ENCODE measurements at places on chromosomes 5 and 9.

- no peak for DNase-seq
Observed at GRCh38 chr5:5456858-5457257, 34.4 kb downstream of the ICE1 start.

DNA sequence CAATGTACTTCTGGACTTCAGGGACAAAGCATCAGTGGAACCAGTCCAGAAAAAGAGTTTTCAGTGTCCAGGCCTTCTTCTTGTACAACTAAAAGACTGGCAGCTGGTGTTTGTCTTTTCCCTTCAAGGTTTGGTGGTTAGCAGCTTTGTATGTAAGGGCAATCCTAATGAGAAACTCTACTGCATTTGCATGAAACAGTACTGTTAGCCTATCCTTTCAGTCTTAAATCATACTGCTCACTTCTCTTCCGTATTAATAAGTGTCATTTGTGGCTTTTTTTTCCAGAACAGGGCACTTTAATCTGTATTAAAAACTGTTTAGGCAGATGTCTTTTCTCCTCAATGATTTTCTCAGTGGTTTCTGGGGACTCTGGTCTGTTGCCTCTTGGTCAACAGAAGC, 48.9 kb downstream of the FAM174A start:
- no peak for DNase-seq

- no peak for DNase-seq
Observed at GRCh38 chr5:130520211-130520610, 615.9 kb downstream of the CHSY3 start.

GRCh38 chr5:150350524-150351344, 6.8 kb upstream of the TCOF1 start:
- DNase-seq: no peak

- DNase-seq: no peak
Observed at GRCh38 chr9:38331141-38331540, 61.4 kb upstream of the ALDH1B1 start.

DNA sequence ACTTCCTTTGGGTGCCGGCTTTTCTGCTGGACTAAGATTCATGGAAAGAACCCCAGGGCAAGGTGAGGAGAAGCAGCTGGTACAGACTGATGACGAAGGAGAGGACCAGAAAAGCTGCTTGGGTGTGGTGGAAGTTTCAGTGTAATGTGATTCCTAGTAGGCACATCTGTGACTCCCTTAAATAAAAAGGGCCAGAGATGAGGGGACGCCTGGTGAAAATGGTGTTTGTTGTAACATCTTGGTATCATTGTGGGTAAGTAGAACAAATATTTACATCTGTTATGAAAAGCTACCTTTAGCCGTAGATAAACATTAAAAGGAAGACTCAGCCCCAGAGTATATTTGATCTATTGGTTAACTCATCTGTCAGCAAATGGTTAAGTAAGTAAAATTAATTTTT, 33.8 kb downstream of the OTULINL start:
- no peak for DNase-seq

DNA sequence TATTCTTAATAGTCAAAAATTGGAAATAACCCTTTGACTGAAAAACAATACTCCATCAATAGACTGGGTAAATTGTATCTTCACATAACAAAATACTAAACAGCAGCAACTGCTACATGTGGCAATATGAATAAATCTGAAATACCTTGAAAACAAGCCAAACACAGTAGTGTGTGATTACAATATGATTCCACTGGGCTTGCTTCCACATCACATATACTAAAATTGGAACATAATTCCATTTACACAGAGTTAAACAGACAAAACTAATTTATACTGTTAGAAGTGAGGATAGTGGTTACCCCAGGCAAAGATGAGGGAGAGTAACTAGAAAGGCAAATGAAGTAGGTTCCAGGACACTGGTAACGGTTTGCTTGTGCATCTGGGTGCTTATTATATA, 20.4 kb downstream of the FNIP1 start:
- no peak for DNase-seq

GRCh38 chr5:23996525-23996924, 489.1 kb downstream of the PRDM9 start:
- no peak for DNase-seq

DNA sequence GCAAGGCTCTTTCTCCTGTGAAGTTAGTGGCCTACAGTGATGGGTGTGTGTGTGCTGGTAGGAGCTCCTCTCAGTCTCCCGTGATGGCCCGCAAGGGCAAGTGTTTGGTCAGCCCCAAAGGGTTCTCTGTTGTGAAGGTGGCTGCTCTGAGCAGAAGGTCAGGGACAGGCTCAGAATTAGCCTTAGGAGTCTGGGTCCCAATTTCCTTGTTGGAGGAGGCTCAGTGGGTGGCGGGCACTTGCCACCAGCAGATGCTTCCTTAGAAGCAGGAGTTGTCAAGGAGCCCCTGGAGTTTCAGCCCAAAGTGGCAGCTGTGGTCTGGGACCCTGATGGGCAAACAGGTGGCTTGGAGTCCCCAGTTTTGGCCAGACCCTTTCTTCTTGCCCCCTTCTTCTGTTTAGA, 154.4 kb downstream of the MACROH2A1 start:
- DNase-seq: no peak

- DNase-seq: no peak
Observed at GRCh38 chr5:6508931-6509330, 60.3 kb downstream of the UBE2QL1 start.

DNA sequence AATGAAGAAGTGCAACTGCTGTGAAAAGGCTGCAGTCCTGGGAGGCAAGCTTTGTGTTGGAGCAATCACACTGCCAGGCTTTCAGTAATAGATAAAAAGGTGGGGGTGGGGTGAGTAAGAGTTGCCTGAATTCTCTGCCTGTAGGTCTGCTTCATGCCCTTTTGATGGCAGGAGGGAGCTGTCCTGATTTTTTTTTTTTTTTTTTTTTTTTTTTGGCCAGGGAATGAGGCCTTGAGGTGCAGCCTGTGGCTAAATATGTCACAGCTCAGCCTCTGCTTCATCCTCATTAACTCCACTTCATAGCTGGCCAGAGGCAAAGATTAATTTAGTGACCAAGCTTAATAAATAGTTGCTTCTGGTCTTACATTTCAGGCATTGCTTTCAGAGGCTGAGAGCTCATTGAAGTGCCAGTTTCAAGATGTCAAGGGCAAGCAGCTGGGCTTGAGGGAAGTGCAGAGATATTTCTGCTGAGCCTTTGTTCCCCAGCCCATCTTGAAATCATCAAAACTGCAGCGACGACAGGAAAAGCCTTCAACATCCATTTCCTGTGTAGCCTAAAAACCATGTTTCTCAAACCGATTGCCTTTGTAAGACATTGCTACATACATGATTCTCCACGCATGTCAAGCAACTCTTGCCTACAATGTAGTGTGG, 134.7 kb downstream of the MACIR start:
- DNase-seq: no peak

- no peak for DNase-seq
Observed at GRCh38 chr9:95937131-95937530, 61.6 kb downstream of the ERCC6L2 start.

DNA sequence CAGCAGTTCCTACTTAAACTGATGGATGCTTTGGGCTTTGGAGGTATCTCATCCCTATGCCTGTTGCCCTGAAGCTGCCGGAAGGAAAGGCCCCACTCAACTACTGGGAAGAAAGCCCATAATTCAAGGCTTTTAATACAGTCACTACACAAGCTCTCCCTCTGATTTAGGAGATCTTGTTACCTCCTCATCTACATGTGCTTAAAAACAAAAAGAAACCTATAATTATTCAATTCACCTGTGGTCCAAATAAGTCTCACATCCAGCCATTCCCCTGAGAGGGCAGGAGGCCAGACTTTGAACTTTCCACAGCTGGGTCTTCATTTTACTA, 715 bp upstream of the LEAP2 start:
- DNase-seq: no peak

DNA sequence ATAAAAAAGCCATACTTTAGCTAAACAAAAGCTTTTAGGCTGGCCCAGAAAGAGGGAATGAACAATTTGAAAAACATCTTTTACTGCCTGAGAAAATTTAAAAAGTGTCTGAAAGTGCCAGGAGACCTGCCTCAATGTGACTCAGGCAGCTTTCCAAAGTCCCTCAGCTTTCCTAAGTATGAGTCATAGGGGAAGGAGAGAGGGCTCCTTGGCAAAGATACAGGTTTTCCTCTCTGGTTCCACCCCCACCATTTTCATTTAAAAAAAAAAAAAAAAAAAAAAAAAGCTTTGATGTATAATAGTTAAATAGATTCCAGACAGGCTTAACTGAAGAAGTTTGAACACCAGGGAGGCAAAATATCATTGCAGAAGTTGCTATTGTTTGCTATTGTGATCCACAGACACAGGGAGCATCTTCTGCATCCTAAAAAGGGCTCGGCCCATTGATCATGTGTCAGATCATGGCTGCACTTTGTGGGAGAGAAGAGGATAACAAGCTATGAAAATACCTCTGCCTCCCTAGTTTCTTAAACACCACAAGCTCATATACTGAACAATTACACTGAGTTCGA, 71.5 kb downstream of the MRPS27 start:
- no peak for DNase-seq

GRCh38 chr9:124605258-124605657, 98.1 kb upstream of the NR5A1 start:
- no peak for DNase-seq

DNA sequence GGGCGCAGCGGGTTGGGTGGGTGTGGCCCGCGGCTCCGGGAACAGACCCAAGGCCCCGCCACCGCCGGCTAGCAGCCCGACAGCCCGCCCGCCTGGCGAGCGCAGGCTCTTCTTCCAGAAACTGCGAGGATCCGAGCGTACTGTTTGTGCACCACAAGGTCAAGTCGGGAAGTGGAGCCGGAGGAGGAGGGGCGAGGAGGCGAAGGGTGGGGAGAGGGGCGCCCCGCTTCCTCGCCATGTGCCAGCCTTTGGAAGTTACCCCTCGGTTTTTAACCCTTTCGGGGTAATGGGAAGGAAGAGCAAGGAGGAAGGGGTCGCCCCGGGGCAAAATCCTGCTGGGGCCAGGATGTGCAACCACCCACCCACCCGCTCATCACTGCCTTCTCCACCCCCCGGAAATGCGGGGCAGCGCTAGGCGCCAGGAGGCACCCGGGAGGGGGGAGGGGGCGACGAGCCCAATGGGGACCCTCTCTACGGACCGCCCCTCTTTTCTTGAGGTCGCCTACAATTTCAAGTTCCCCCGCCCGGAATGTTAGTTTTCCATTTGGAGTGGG, 1.1 kb upstream of the JADE2 start:
- DNase-seq: peak; percentile 71

- no peak for DNase-seq
Observed at GRCh38 chr5:168339109-168339771, 47.8 kb downstream of the WWC1 start.

All from CD4-positive, alpha-beta T cell (primary cell).